ENCODE measurements at places on chromosomes 2 and 18.

DNA sequence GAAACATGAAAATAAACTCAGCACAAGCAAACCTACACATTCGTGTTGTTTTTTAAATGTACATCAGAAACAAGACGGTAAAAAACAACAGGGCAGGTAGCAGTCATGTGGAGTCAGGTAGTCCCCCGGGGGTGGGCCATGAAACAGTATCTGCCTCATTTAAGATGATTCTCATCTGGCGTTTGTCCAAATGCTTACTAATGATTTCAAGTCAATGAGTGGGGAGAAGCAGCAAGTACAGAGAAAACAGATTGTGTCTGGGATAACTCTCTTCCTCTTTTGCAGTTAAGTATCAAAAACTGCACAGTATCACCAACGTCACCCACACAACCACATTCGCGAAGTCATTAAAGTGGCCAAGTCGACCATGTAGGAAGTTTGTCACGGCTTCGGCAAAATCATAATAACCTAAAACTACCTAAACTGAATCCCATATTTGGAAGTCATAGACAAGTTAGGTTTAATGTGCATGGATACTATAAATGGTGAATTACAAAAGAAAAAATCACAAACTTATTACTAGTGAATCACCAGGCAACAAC lies 1.3 kb downstream of the LAPTM4A start:
- no peak for DNase-seq

GRCh38 chr2:57278451-57278850 lies 768.2 kb upstream of the VRK2 start:
- DNase-seq: no peak

DNA sequence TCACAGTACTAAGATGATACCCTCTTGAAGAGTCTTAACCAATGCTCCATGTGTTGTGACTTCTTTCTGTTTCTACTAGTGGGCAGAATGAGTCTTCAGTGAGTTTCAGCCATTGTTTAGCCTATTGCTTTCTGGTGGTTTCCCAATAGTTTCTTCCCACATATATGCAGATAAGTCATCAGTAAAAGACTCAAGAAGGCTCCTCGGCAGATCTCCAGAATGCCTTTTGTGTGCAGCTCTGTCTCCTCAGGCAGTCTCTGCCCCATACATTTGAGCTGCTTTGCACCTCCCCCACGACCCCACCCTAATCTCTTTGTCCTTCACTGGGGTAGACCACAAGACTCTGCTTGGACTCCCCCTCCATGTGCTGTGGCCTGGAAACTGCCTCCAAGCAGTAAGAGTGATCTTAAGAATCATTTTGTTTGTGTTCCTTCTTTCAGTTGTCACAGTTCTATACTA lies 71.6 kb upstream of the CHRNA1 start:
- DNase-seq: no peak

DNA sequence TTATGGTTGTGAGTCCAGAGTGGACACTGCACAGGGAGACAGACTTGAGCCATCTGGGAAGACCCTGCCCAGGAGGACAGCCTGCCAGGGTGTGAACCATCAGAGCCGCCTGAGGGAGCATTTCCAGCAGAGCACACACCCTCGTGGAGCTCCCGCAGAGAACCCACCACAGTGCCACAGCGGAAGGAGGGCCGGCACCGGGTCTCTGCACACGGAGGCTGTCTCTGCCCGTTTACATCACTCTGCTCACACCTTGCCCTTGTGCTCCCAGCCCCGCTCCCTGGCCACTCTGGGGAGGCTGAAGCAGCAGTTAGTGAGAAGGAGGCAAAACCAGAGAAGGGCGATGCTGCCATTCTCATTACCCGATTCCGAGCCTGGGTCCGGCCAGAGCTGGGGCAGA lies 161.9 kb downstream of the KLHL29 start:
- no peak for DNase-seq

Measured in stimulated activated CD8-positive, alpha-beta memory T cell treated with anti-CD3 and anti-CD28 coated beads, Interleukin-15, amount 100 ng/mL, for 1 hour (primary cell).